ENCODE measurements at places on chromosomes 3 and 15.

- no peak for DNase-seq
Observed at GRCh38 chr3:71723452-71724170, 1.6 kb downstream of the EIF4E3 start.

DNA sequence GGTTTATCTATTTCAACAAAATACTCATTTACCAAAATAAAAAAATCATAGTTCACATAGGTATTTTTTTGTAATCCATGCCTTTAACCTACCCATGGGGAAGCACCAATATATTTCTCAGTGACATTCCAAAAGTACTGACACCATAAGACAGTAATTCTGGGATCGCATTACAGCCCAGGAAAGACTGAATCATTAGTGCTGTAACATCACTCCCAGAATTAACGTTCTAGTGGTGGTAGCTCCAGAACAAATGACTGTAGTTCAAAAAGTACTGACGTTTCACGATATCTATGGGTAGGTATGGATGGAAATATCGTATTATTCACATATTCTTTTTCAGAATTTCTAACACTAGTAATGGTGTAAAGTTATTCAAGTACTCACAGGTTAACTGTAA lies 54.3 kb upstream of the NEK10 start:
- no peak for DNase-seq

DNA sequence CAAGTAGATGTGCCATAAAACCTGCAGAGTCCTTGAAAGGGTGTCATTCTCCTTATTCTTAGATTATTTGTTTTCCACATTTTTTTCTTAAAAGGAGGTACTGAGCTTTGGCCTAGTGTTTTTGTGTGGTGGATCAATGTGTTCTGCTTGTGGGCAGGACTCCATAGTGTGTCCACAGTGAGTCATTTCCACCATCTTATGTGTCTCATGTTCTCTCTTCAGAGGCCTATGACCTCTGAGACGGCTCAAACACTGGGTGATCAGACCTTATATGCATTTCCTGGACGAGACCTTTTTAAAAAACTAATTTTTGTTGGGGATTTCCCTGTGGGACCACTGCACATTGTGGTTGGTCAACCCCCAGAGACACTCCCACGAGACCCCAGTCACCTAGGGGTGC lies 93.4 kb downstream of the CHCHD4 start:
- no peak for DNase-seq

DNA sequence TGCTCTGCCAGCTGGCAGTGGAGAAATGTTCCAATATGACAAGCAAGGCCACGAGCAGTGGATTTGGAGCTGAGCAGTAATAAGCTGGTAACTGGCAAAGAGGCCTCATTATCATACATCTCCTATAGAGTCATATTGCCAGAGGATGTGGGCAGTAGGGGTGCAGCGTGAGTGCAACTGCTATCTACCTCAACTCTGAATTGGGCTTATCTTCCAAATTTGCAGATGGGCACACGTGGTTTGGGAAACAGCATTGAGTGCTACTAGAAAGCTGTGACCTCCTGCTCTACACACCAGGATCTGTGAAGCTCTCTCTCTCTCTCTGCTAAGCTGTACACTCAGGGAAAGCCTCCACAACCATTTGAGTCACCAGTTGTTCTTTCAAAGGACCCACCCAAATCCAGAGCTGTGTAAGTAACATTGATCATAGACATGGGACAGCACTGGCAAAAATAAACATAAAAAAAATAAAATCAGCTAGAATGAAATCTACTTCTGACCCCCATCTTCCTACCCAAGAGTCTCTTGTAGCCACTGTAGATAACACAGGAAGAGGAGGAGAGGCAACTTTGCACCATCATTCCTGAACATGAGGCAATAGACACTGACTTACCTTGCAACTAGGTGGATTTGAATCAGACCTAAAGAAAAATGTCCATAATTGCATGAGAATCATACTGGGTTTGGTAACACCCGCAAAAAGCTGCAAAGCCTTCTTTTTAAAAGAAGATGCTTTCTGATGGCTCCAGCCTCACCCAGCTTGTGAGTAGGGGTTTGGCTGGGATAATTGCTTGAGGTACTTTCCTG lies 82.9 kb upstream of the THBS1 start:
- DNase-seq, result no peak

- no peak for DNase-seq
Observed at GRCh38 chr15:45732662-45733061, 97.8 kb downstream of the SQOR start.

Data from stimulated activated CD4-positive, alpha-beta T cell treated with anti-CD3 and anti-CD28 coated beads, Interleukin-15, amount 100 ng/mL, for 1 hour (primary cell).